CD8-positive, alpha-beta T cell (primary cell): ENCODE measurements at places on chromosomes 7 and 10.

GRCh38 chr7:74599244-74599643 is 58.3 kb upstream of the GTF2I start:
- DNase-seq = no peak

DNA sequence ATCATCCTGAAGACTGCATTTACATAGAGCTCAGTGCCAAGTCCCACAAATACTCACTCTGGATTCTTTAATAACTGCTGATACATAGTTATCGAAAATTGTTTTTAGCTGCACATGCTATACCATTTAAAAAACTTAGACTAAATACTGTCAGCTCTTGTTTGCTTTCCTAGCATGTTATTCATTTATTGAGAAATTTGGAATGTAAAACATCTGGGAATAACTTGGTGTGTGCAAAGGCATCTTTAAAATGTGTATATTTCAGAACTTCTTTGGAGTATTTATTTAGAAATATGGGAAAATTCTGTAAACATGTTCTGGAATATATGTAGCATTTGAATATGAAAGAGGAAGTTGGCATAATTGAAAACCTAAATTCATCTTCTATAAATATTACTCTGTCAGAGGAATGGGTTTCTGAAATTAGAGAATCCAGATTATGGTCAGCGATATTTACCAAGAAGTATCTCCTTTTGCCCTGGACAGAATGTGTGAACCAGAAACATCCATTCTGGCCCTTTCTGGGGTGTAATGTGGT is 119.7 kb downstream of the ARID5B start:
- no peak for DNase-seq

GRCh38 chr7:153247926-153248325 is 488.4 kb downstream of the ACTR3B start:
- no peak for DNase-seq

- DNase-seq = no peak
Observed at GRCh38 chr7:82530361-82530760, 86.8 kb upstream of the CACNA2D1 start.

DNA sequence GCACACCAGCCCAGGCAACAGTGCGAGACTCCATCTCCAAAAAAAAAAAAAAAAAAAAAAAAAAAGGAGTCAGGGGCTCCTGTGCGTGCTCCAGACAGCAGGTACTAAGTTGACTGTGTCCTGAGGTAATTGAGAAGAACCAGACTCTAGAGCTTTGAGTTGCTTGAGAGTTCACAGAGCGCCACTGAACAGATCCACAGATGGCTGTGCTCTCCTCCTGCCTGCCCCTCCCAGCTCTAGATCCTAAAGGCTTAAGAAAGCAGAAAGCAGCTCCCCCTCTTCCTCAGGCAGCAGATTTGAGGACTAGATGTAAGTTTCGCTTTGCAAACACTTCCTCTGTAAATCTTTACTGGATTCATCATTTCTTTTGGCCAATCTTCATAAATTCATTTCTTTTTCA is 38.7 kb downstream of the SHH start:
- DNase-seq = no peak

DNA sequence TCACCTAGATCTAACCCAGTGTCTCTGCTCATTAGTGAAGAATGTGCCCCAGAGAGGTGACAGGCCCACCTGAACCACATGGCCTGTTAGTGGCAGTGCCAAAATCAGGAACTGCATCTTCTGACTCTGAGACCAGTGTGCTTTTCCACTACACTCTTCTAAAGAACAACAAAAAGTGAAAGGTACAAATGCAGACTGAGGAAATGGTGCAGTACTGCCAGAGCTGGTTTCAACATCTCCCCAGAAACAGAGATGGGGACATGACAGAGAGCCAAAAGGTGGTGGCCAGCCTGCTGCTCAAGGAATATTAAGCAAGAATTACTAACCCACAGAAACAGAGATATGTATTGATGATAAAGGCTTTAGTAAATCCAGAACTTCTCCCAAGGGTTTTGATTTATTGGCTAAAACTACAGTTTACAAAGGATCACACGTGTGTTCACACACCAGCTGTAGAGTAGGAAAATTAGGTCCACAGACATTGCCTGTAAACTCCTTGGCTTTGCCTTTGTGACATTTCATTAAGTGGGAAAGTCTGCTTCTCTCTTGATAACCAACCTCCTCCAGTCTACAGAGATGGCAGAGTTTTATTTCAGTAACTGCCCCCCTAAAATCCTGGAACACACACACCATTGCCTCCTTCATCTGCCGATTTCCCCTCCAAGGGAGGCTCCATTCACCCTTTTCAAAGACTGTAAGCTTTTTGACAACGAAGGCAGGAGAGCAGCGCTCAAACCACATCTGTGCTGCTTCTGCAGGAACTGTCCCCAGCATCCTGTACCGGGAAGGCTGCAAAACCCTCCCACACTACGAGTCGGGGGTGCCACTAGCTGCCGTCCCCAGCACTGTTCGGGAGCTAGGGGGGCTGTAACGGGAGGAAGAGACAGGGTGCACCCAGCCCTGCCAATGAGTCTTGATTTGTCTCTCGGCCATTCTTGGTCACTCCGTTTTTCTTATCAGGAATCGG is 29.8 kb downstream of the GSDME start:
- DNase-seq = no peak

- DNase-seq = no peak
Observed at GRCh38 chr7:11193131-11193867, 219.6 kb downstream of the PHF14 start.

DNA sequence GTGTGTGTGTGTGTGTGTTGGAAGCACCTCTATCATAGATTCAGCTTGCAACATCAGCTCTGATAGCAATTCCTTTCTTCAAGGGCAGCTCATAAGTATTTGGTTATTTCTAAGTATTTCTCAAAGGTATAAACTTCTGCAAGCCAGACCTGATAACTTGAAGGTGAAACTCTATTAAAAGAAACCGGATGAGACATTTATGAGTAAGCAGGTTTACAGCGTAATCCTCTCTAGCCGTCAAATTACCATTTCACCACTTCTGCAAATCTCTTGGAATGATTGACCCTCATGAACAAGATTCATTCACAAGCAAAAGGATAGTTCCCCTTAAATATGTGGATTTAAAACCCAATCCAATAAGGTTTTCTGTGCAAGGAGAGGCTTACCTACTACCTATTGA is 23.1 kb downstream of the PDE1C start:
- DNase-seq = no peak

DNA sequence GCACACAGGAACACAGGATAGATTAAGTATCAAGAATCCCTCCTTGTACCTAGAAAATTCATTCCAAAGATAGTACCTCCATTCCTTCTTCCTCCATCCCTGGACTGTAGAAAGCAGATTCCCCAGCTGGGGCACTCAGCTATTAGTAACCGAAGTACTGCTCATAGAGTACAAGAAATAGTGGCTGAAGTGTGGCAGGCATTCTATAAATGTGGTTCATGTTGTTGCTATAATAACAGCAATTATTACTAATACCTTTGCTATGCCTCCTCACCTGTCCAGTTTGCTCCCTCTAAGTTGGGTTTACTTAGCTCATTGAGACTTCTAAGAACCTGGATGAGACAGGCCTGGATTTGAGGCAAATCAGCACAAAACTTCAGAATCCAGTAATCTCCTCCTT is 453.2 kb downstream of the GRM8 start:
- no peak for DNase-seq

- peak; percentile 22 for DNase-seq
Observed at GRCh38 chr10:86520871-86521677, 518 bp downstream of the WAPL start.

DNA sequence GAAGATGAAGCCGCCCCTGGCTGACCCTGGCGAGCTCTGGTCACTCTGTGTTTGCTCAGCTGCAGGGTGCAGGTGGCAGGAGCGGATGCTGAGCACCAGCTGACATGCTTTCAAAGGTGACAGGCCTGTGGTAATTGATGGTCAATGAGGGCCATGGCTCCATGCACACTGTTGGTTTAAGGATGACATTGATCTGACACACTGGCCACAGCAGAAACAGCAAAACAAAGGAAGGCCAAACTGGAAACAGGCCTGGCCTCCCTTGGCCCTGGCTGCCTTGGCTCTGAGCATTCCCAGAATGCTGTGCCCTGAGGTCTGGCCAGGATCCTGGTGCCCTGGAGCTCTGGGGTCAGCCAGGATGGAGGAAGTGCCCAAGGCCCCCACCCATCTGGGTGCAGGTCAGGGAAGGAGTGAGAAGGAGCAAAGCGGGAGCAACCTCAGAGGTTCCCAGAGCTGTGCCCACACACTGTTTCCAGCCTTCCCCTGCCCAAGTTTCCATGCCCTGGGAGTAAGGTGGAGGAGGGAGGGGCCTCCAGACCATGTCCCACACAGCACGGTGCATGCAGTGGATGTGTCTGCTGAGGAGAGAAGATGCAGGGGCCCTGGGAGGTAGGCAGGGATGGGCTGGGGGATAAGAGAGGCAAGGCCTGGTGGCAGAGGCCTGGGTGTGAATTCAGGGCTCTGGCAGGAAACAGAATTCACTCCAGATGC is 302.2 kb downstream of the RPS24 start:
- DNase-seq = peak; percentile 29

DNA sequence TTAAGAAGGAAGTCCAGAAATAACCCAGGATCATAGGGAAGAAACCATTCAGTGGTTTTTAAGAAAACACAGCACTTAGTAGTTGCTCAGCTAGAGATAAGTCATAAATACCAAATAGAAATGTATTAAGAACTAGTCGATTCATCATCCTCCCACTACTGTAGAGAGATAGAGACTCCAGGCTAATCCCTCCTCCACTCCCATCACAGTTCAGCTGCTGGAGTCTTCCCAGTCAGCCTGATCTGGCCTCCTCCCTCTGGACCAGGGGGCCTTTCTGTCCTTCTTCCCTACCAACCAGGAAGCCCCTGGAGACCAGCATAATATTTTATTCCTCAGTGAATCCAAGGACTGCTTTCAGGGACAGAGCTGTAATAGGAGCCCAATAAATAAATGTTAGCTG is 294.1 kb upstream of the YAE1 start:
- DNase-seq = no peak

DNA sequence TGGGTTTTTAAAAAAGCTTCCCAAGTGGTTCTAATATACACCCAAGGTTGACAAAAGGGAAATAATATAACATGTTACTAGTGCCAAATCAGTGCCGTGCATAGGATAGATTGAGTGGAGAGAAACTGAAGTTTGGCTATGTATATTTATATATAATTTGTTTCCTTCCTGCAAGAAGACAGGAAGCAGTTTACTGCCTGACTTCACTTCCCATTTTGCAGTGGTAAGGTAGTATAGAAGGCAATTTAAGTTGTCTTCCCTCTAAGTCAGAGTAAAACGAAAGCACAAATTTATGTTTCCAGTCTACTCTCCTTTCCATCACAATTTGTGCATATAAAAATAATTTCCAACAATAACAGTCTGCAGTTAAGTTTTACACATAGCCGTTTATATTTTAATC is 3.4 kb upstream of the HYCC1 start:
- no peak for DNase-seq

DNA sequence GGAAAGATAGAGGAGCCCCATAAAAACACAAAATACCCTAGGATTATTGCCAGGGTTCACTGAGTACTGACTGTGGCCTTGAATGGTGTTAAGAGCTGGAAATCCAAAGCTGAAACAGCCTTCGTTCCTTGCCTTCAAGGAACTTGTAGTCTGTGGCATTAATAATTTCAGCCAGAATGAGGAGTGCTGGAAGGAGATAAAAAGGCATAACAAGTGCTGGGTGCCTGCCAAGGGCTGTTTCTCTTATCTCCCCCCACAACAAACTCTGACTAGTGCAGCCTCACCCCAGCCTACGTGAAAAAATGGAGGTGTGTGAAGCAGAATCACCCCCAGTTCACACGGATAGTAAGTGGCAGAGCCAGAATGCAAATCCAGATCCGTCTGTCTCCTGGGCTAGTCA is 199.1 kb upstream of the LYZL2 start:
- DNase-seq = no peak

- DNase-seq = no peak
Observed at GRCh38 chr10:31028081-31028480, 3.6 kb downstream of the ZNF438 start.

GRCh38 chr10:95297402-95297801 is 6.6 kb upstream of the PDLIM1 start:
- DNase-seq = no peak

- no peak for DNase-seq
Observed at GRCh38 chr7:79286181-79286580, 167.3 kb downstream of the MAGI2 start.

GRCh38 chr7:8592167-8592566 is 158.8 kb downstream of the NXPH1 start:
- DNase-seq = no peak

- no peak for DNase-seq
Observed at GRCh38 chr10:46323176-46323575, 36.4 kb downstream of the ANTXRL start.

GRCh38 chr10:77661100-77661499 is 23.5 kb upstream of the KCNMA1 start:
- no peak for DNase-seq

GRCh38 chr7:71290452-71290851 is 158.5 kb downstream of the GALNT17 start:
- no peak for DNase-seq

GRCh38 chr10:38094927-38095574 is 914 bp downstream of the ZNF37A start:
- DNase-seq = peak; percentile 11

- no peak for DNase-seq
Observed at GRCh38 chr7:70830426-70830825, 301.5 kb upstream of the GALNT17 start.

DNA sequence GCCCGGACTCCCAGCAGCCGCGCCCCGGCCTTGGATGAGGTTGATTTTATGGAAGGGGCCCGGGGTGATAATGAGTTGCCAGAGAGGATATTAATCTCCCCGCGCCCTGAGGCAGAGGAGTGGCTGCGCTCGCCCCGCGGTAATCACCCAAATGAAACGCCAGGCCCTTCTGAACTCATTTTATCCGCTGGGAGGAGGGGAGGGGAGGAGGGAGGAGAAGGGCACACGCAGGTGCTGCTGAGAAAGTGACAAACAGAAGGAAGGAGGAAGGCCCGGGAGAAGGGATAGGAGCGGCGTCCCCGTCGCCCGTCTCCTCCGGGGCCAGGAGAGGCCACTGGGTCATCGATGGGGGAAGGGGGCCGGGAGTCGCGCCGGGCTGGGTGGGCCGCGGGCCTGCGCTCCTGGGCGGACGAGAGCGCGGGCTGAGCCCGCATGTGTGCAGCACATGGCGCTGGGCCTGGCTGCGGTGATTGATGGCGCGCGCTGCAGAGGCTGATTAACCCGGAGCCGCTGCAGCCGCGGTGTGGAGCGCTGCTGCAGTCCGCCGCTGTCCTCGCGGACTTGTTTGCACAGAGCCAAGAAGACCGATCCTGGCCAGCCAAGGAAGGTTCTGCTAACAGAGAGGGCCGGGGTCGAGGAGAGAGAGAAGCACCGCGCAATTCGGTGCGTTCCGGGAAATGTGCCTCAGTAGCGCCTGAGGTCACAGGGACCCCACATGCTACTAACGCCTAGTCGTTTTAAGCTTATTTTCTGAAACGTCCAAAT is 6.5 kb downstream of the MNX1 start:
- no peak for DNase-seq
